ENCODE measurements at places on chromosomes 4 and X.

GRCh38 chr4:89482251-89482650, 174.7 kb upstream of the GPRIN3 start:
- no peak for DNase-seq

- DNase-seq = no peak
Measured at GRCh38 chrX:110133735-110134370, 130.9 kb downstream of the TMEM164 start.

DNA sequence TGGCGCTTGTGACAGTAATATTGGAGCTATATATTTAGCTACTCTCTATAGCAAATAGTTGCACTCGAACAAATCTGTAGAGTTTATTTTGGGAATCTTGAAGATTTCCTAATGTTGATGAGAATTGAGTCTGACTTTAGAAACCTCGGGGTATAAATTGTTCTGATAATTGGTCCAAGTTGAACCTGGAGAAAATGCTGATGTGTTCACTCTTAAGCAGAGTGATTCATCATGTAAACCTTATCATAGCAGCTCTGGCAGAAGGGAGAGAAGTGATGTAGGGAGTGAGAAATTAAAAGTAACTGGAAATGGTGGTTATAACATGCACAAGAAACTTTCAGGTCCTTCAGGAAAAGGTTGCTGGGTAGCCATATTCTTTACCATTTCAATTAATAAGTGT, 16.4 kb upstream of the SLC4A4 start:
- DNase-seq = no peak

GRCh38 chrX:19358521-19358920, 14.8 kb downstream of the PDHA1 start:
- no peak for DNase-seq

DNA sequence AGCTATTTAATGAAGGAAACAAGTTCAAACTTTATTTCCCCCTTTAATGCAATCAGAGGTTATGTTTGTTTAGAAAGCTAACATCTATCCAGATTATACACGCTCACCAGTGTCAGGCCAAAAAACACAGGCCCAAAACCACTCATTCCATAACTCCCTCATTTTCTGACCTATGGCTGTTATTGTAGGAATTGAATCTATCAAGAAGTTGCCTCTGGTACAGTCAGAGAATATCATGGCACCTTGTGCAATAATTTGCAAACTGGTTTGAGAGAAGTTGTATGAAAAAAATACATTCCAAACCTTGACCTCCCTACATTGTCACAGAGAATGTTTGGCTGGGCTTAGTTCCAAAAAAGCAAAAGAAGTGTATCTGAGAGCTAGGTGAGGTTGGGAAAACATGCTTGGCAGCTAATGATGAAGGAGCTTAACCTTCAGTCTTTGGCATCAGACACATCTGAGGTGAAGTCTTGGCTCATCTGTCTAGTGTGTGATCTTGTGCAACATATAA, 591.0 kb downstream of the ANKRD50 start:
- DNase-seq = no peak

Measured in BE2C (cell line).